Esophagus squamous epithelium (tissue), 5 donors: ENCODE measurements at places on chromosomes 6 and 20.

GRCh38 chr20:9068233-9068801 is 570 bp upstream of the PLCB4 start:
- DNase-seq = no peak

DNA sequence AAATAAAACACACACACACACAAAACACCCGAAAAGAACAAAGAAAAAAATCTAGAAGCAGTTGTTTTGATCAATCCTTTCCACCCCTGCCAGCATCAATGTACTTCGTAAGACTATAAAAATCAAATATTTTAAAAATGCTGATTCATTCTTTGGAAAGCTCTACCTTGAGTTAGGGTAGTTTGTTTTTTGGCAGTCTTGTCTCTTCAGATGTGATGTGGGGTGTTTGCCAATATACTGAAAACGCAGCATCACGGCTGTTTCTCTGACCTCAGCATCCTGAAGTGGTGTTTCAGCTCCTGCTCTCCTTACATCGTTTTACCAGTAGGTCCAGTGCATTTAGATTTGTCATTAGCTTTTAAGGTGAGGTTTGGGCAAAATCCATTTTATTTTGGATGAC is 526.0 kb downstream of the UTRN start:
- DNase-seq = no peak

DNA sequence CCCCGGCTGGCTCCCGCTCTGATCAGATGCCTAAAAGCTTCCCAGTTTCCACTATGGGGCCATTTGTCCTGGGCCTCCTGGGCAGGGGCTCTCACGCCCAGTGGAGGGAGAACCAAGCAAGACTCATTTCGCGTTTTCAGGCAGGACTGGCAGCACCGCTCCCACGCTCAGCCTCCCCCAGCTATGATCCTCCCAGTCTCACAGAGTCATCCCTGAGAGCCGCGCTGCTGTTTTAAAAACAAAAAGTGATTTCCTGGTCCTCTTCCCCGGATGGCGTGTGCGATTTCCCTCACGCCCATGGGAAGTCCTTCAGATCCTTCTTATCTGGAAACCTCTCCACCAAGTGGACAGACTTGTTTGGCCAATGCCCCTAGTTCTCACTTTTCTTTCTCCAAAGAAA is at the start of gene ADGRF5:
Gene ADGRF5 (minus strand): TSS at position 208 of the 400 bp plus-strand sequence. CDS start 15,176 bp downstream, outside the sequence.
- DNase-seq = no peak

GRCh38 chr6:20403766-20404640 is 2.3 kb downstream of the E2F3 start:
- no peak for DNase-seq

DNA sequence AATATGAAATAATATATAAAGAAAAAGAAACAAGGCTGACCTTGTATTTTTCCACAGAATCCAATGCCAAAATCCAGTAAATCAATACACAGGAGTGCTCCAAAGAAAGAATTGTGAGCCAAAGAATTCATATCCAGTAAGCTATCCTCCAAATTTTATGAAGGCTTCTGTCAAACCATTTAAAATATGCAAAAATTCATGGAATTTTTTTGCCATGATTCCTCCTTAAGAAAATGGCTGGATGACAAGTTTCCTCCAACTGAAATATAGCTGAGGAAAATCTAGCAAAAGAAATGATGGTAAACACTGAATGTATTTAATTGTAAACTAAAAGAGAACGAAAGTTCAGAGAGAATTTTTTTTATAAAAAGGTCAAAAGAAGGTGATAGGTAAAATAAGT is 290.3 kb downstream of the UBE3D start:
- no peak for DNase-seq

DNA sequence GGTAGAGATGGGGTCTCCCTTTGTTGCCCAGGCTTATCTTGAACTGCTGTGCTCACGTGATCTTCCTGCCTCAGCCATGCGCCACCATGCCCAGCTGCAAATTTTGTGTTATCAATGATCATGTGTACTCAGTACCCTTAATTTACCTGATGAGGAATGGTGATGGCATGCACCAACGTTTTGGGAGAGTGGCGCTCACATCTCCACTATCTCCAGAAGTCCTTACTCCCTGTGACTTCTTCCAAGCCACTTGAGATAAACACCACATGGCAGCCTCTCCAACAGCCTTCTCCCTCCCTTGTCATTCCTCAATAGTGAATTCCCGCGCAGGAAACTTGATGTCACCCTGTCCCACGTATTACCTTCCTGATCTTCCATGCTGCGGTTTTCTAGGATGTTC is 58.1 kb downstream of the PSMG4 start:
- DNase-seq = no peak

DNA sequence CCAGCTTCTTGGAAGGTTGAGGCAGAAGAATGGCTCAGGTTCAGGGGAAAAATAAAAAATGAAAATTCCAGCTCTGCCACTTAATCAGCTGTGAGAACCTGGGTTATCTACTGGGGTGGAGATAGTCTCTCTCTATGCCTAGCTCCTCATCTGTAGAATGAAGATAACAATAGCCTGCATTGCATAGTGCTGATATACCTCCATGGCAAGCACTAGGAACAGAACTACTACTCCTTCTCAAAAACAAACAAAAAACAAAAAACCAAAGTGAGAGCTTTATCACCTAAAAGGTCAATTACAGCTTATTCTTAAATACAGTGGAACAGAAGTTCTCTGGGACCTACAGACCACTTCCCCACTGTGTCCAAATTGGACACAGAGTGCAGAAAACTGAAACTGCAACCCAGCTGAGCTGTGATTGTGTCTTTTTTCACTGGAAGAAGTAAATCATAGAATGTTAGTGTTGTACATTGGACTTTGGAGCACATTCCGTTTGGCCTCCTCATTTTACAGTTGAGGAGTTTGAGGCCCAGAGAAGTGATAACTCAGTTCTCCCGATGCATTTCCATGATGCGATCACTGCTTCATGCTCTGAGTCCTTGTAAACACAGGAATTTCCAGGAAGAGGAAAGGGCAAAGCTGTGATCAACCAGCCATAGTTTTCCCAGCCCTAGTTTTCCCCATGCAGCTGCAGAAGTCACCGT is 23.3 kb downstream of the MTFR2 start:
- DNase-seq = no peak

DNA sequence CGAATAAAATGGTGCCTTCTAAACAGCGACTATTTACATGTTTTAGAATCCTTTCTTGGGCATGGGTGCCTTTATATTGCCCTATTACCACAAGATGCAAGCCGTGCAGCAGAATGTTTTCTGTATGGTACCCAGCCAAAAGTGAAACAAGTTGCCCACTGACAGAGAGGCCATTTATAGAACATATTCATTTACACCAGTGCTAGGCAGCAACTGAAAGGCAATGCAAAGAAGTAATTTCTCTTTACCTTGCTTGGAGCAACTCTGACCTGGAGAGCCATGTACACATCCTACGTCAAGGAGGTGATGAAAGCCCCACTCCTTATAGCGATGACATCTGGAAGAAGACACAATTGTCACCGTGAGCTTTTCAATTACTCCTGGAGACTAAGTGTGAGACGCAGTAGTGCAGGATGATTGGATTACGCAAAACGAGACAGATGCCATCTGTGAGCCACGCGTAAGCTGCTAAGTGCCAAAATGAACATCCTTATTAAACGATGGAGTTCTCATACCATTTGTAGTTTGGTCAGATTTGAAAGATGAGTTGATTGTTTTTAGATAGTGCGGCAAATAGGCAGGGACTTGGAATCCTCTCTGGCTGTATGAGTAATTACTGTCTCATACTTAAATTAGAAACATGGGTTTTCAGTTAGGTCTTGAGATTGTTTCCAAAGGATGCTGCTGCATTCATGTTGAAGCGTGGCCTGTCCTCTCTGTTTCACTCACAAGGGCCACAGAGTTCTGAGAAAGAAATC is at the start of gene TMEM244:
Gene TMEM244 (minus strand): TSS at position 408 of the 758 bp plus-strand sequence. CDS start 127 bp downstream, at position 281.
- DNase-seq = no peak

- DNase-seq = no peak
Observed at GRCh38 chr6:157443066-157443800, 62.2 kb downstream of the ZDHHC14 start.

DNA sequence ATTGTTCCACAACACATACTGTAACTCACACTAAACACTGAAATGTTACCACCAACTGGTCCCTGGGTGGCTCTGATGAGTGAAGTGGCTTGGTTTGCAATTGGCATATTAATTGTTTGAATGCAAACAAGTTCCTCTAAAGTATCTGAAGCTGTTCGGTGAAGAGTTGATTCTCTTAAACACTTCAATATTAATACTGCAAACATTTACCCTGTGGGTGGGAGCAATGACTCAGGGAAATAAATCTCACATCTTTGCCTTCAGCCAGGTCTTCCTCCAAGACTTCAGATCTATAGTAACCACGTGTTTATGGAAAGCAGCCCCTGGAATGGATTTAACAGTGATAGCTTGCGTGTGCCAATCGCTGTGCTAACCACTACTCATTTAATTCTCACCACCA is 176.0 kb downstream of the MAFB start:
- DNase-seq = no peak

DNA sequence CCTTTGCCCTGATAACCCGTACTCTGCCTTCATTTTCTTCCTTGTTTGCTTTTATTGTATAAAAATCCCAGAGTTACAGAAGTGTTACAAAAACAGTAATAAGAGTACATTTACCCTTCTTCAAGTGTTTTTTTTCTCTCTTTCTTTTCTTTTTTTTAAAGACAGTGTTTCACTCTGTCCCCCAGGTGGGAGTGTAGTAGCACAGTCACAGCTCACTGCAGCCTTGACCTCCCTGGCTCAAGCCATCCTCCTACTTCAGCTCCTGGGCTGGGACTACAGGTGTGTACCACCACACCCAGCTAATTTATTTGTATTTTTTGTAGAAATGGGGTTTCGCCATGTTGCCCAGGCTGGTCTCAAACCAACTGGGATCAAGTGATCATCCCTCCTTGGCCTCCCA is 402.7 kb downstream of the CDKAL1 start:
- DNase-seq = no peak

- no peak for DNase-seq
Observed at GRCh38 chr6:89580997-89581666, 57.4 kb downstream of the LYRM2 start.

DNA sequence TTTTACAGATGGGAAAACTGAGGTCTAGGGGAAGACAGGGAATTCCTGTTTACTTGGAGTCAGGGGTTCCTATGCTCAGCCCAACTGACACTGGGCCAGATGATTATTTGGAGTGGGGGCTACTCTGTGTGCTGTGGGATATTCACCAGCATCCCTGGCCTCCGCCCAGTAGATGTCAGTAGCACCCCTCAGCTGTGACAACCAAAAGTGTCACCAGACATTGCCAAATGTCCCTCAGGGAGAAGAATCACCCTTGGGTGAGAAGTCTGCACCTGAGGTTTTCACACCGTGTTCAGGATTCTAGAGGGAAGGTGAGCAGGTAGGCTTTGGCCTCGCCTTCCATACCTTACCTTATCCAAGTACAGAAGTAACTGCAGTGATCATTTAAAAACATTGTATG is 27.6 kb downstream of the CDH26 start:
- DNase-seq = no peak

GRCh38 chr20:56949318-56949717 is 317.1 kb downstream of the BMP7 start:
- DNase-seq = no peak

- DNase-seq = no peak
Observed at GRCh38 chr6:5670811-5671561, 335.7 kb downstream of the NRN1 start.

GRCh38 chr20:1209447-1210387 is 6.5 kb downstream of the C20orf202 start:
- DNase-seq = no peak

DNA sequence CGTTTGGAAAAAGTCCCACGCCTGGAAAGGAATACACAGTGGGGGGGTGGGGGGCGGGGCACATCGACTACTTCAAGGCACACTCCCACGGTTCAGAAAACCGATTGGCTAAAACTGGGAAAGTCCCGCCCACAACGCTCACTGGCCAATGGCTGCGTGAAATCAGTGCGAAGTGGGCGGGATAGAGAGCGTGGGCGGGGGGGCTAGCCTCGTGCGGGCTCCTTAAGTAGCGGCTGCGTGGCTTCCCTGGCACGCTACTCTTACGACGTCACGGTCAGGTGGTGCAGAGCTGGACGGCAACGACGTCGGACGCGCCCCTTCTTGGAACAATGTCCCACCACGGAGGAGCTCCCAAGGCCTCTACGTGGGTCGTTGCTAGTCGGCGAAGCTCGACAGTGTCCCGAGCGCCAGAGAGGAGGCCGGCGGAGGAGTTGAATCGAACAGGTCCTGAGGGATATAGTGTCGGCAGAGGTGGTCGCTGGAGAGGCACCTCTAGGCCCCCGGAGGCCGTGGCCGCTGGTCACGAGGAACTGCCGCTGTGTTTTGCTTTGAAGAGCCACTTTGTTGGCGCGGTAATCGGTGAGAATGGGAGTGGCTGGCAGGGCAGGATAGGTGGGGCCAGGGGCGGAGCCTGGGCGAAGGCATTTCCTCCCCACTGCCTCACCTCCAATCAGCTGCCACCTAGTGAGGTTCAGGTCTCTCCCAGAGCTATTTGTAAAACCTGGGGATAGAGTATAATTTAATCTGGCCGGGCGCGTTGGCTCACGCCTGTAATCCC is at the start of gene DDX43:
Gene DDX43 (plus strand): TSS at position 252 of the 778 bp plus-strand sequence. CDS start 78 bp downstream, at position 330.
- peak; percentile 7 for DNase-seq

DNA sequence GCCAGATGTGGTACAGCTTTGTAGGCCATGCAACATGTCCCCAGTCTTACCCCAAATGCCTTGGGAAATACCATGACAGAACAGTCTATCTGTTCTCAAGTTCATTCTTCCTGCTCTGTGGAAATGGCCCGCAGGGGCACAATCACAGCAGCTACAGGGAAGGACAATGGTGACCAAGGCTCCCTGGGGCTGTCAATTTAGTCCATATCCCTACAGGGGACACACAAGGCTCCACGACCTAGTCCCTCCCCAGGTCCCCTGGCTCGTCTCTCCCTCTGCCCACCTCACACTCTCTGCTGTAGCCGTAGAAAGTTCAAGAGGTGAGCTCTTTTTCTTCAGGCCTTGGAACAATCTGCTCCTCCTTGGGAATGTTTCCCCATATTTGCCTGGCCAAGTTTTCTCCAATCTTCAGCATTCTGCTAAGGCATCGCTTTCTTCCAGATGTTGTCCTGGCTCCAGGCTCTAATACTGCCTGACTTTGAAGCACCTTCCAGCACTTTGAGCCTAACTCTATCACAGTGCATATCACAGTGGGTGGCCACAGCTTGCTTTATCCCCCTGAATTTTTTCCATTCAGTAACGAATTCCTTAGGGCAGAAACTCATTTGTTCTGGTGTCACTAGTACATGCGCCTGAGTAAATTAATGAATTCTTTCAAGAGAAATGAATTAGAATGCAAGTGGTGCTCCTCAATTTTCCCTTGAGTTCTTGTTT is 92.6 kb downstream of the MAP3K7 start:
- DNase-seq = no peak

- DNase-seq = no peak
Observed at GRCh38 chr20:37299718-37300528, 10.5 kb downstream of the MANBAL start.
